Glomerular endothelial cell (primary cell): ENCODE measurements at places on chromosomes 4 and X.

- DNase-seq: no peak
Measured at GRCh38 chr4:53716011-53716410, 124.7 kb upstream of the LNX1 start.

DNA sequence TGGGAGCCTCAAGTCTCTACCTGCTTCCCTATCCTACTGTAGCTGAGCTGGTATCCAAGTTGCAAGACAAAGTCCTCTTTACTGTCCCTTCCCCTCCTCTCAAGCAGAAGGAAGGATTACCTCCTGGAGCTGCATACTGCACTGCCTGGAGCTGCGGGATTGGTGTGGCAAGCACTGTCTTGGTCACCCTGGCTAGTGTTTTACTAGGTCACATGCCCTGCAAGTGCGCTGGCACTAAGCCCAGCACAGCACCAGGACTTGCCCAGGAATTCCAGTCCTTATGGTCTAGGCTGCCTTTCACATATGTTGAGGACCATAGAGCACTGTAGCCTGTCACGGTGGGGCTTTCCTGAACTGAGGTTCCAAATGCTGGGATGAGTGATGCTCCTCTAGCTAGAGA, 227.3 kb upstream of the ZC4H2 start:
- no peak for DNase-seq

- DNase-seq: no peak
Measured at GRCh38 chr4:106454021-106454420, 85.4 kb upstream of the GIMD1 start.

DNA sequence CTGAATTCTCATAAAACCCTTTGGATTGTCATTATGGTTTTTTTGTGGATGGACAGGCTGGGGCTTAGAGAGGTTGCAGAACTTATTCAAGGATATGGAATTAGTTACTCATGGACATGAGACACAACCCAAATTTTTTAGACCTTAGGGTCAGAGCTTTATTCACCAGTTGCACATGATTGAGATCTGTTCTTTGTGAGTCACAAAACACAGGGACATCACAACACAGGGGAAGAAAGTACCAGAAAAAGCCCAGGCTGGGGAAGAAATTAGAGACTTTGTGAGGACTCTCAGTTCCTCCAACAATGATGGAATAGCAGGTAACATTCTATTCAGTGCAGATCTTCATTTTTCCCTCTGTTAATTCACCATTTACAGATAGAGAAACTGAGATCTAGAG, 602.4 kb upstream of the CPEB2 start:
- no peak for DNase-seq

GRCh38 chrX:125096870-125097269, 222.8 kb upstream of the TEX13C start:
- no peak for DNase-seq

DNA sequence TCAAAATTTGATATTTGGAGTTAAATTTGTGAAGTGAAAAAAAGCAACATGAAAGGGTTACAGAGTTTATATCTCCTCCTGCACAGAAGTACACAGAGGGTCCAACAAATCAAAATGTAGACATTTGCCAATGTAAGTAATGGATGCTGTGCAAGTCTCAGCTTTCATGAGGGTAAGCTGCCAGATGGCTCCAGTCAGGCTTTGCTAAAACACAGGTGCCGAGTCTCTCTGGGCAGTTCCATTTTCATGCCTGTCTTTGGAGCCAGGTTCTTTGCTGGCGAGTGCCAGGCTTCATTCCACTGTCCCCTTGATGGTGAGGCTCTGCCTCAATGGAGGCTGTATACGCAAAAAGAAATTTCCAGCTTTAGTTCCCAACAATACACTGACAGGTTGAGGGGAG, 27.9 kb downstream of the SLC4A4 start:
- no peak for DNase-seq

DNA sequence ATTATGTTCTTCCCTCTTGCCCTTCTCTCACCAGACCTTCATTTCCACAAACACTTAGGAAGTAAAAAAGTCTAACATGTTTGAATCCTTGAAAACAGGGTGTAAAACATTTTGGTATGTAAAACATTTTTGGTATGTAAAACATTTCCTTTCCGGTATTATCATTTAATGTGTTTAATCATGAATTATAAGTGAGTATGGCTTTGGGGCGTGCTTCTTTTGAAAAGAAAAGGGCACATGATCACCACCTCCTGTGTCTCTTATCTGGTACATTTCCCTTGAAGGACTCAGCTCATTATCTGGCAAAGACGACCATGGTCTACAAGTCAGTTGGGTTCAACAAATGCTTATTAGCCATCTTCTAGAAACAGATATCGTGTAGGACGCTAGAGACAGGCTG, 283.6 kb downstream of the FRMPD4 start:
- DNase-seq: no peak

DNA sequence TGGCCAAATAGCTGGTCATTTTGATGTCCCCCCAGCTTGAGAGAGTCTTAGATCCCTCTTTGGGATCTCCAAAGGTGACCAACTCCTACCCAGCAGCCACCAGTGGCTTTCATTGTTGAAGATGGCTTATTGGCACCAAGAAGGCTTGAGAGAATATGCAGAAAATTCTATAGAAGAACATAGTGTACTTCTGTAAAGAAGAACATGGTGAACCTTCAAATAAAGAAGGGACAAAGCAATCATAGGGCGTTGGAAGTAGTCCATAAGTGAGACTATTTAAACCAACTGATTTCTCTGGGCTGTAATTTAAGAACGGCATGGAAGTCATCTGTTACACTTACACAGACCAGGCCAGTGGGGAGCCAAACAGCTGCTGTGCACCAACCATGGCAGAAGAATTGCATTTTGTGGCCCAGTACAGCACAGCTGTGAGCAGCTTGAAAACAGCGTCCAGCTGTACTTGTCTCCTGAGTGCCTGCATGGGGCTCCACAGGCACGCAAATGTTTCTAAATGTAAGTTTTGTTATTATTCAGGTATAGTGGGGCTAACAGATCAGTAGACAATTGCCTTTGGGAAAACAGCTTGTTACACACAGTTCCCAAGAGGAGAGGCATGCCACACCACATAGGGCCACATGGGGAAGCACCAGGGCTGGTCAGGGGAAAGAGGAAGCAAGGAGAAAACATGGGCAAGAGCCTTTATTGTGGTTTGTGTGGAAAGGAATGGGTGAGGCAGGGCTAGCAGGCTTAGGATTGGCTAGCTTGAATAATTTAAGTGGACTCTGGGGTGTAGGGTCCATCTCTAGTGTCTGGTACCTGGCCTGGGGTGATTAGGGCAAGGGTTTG, 125.0 kb downstream of the ARHGAP6 start:
- DNase-seq: no peak
